ENCODE measurements at places on chromosomes 16 and 17. TPM values are rescaled to one million over a fixed set of nuclear protein-coding genes. Genes with fewer than 3 reads are reported as not detected.

SEC14L5 gene
- total RNA-seq: 5.7 TPM

AHSP gene
- not detected for total RNA-seq

SPEM2 gene
- total RNA-seq: not detected

ZFPM1 gene
- total RNA-seq: 5.5 TPM

ABCC3 gene
- total RNA-seq: 30.2 TPM

ITGAX gene
- 3.6 TPM for total RNA-seq

GPR139 gene
- not detected for total RNA-seq

STH gene
- not detected for total RNA-seq

ANKFN1 gene
- total RNA-seq: not detected

VMO1 gene
- not detected for total RNA-seq

RSKR gene
- 0.32 TPM for total RNA-seq

AURKB gene
- total RNA-seq: not detected

HYDIN gene
- total RNA-seq: 1.2 TPM

GEMIN4 gene
- total RNA-seq: 11.2 TPM

KRTAP1-5 gene
- total RNA-seq: not detected

METRNL gene
- total RNA-seq: 257 TPM

DGKE gene
- 85.0 TPM for total RNA-seq

CA4 gene
- 35.3 TPM for total RNA-seq

PDILT gene
- total RNA-seq: not detected

ANKS4B gene
- not detected for total RNA-seq

MYO15A gene
- 2.0 TPM for total RNA-seq

- DNase-seq: no peak
These were observed 26.2 kb downstream of the USP43 start for GRCh38 chr17:9671559-9671958.

- no peak for DNase-seq
These were observed 228.2 kb upstream of the GSE1 start for GRCh38 chr16:85384833-85385462.

GRCh38 chr17:81534157-81535006 lies 6.2 kb downstream of the FSCN2 start:
- DNase-seq: no peak

- no peak for DNase-seq
These were observed 8.8 kb downstream of the MSLN start for GRCh38 chr16:769184-769784.

DNA sequence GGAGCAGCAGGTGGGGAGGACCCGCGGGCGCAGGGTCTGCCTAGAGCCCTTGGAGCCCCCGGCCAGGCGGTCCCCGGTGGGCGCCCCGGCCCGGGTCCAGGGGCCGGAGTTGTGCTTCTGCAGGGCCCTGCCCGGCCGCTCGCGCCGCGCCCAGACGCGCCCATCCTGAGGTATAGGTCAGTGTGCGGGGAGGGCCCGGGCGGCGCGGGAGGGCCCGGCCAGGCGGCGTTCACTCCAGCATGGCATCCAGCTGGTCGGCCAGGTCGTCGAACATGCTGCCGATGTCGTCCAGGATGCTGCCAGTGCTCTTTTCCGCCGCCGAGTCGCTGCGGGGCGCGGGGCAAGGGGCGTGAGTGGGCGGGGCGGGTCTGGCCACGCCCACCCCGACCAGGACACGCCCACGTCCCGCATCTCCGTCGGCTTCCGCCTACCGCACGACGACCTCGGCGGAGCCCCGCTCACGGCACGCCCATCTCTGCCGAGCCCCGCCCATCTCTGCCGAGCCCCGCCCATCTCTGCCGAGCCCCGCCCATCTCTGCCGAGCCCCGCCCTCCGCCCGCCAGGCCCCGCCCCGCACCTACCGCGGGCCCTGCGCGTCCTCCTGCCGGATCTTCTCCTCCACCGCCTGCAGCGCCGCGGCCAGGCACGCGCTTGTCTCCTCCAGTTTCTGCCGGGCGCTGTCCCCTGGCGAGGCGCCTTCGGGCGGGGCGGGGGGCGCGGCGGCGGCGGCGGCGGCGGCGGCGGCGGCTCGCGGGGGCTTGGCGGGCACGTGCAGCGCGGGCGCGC lies 17.9 kb downstream of the CASKIN1 start:
- DNase-seq: no peak

DNA sequence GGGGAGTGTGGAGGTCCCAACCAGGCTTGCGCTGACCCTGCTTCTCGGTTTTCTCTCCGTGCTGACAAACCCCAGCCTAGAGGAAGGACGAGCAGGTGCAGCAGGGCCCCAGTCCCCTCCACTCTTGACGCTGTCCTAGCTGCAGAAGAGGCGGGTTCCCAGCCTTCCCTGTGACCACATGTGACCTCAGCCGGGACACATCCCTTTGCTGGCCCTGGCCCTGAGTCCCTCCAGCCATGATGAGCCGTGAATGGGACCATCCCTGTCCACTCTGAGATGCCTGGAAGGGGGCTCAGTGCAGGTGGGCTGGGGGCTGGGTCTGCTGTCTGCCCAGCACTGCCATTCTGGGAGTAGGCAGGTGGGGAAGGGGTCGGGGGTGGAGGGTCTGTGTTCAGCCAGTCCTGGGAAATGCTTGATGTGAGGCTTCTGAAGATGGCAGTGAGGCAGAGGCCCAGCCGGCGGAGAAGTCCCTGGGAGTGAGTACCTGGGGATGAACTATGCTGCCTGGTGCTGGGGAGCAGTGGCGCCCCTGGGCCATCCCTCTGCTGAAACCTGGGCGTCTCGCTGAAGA lies 1.9 kb upstream of the TUBB3 start:
- no peak for DNase-seq

GRCh38 chr17:41061964-41062363 lies 2.0 kb upstream of the KRTAP2-3 start:
- DNase-seq: no peak

DNA sequence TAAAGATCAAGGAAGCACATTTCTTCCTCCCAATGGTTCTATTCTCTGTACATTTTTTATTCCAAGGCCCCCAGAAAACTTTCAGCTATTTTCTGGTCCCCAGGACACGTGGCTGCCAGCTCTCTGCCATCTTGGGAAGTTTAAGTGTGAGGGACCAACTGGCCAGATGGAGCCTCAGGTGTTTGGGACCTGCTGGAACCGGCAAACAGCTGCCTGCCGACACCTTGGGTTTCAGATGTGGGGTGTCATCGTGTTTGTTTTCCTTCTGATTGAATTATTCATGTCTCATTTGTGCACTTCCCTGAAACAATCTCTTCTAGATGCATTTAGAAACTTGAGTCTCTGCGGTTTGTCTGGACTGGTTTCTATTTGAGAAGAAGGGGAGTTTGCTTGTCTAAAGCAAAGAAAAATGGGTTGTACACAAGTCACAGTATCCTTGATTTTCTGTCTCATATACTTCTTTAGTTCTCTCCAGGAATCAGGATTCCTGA lies 386.5 kb downstream of the SLC39A11 start:
- no peak for DNase-seq

- DNase-seq: no peak
These were observed 5.2 kb downstream of the PALB2 start for GRCh38 chr16:23635958-23636357.

- DNase-seq: no peak
These were observed 64.8 kb upstream of the C17orf78 start for GRCh38 chr17:37310940-37311339.

DNA sequence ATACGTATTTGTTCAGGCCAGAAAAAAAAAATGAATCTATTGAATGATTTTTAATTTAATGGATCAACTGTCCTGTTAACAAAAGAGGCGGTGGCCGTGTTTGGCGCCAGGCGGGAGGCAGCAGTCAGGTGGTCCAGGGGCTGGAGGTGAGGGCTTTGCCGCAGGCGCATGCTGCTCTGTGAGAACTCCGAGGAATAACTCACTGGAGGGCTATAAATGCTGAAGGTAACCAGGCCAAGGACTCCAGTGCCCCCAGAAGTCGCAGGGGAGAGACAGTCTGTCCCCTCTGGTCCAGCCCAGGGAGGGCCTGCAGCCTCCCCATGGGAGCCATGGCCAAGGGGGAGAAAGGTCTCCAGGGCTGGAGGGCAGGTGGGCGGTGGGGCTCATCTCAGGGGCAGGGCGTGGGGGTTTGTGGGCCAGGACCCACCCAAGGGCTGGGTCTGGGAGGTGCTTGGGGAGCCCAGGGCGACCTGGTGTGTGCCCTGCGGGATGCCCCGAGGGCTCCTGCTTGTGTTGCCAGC lies 7.1 kb upstream of the BAHCC1 start:
- DNase-seq: no peak

DNA sequence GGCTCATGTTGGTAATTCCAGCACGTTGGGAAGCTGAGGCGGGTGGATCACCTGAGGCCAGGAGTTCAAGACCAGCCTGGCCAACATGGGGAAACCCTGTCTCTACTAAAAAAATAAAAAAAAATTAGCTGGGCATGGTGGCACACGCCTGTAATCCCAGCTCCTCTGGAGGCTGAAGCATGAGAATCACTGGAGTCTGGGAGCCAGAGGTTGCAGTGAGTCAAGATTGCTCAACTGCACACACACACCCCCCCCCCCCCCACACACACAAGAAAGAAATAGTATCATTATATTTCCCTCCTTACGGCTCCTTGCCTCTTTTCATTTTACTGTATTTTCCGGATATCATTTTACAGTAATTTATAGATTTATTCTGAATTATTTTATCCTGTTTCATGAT lies 963.1 kb upstream of the GOT2 start:
- no peak for DNase-seq

GRCh38 chr16:47979164-47979520 lies 176.7 kb downstream of the ABCC12 start:
- no peak for DNase-seq

DNA sequence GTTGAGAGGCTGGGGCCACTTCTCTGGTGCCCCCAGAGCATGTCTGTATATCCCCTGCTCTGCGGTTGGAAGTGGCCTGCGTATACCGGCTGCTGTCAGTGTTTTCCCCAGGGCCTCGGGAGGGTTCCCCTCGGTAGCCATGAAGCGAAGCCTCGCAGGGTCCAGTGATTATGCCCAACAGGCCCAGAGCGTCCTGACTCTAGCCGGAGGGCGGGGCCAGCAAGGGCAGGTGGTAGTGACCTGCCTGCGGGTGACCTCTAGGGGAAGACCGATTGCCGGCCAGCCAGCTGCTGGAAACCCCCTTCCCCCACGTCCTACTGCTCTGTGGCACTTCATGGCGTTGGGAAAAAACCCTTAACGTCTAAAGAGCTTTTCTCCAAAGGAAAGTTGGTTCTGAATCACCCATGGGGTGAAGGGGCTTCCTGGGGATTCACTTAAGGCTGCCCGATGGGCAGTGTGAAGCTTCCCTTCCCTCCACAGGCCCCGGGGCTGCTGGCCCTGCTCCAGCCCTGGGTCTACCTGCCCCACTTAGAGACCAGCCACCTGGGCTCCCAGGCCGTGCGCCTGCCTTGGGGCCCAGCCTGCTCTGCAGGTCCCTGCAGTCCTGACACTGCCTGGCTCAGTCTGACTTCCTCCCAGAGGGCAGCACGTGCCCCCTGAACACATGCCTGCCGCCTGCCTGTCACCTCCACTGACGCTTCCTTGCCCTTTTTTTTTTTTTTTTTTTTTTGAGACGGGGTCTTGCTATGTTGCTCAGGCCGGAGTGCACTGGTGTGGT lies 72.8 kb downstream of the SOCS1 start:
- DNase-seq: no peak

DNA sequence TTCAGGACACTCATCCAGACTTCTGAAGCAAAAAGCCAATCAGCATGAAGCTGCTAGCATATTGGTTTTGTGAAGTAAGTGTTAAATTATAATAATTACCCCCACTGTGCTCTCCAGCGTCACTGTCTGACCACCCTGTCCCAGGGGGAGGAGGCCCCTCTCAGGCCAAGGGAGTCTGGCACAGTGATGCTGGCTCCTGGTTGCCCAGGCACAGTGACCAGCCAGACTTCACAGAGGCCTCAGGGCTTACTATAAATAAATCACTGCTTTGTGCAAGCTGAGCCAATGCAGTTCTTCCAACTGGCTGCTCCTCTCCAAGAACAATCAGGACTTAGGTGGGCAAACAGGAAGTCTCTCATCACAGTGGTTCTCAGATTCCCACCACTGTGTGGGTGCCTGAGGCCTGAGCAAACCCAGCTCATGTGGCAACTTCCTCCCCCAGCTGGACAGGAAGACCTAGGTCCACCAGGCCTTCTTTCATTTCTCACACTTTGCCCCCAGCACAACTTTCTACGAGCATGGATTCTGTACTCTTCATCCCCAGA lies 1.7 kb upstream of the DBNDD1 start:
- DNase-seq: no peak

GRCh38 chr17:72413077-72414031 lies 292.5 kb downstream of the SOX9 start:
- DNase-seq: no peak

GRCh38 chr16:84153660-84154214 lies 8.6 kb downstream of the DNAAF1 start:
- DNase-seq: no peak

GRCh38 chr17:40535924-40536294 lies 29.4 kb downstream of the CCR7 start:
- DNase-seq: no peak

- DNase-seq: no peak
These were observed 20.7 kb upstream of the CMTM4 start for GRCh38 chr16:66717112-66717675.

GRCh38 chr17:70119983-70120382 lies 45.0 kb downstream of the KCNJ16 start:
- DNase-seq: no peak

DNA sequence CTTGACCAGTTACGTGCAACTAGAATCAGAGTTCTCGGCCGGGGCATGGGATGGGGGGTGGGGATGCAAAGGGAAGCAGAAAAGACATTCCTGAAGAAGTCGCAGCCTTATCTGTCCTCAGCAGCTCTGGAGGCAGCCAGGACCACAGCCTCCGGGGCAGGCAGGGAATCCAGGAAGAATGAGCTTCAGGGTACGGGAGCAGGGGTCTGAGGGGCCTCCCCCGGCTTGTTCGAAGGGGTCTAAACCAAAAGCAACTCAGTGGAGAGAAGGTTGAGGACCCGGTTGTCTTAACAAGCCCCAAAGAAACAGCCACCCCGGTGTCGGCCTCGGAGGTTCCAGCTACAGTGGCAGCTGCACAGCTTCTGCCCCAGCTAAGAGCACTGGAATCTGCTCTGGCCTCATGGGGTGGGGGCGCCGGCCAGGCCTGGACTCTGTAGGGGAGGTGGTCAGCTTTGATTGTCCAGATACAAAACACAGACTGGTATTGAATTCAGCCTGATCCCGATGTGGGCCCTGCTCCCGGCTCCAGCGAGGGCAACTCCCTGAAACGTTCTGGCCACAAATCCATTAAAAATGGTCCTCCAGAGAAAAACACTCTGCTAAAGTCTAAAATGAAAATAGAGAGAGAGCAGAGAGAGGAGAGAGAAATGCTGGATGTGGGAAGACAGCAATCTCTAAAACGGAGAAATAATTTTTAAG lies 7.7 kb downstream of the HOXB4 start:
- no peak for DNase-seq

DNA sequence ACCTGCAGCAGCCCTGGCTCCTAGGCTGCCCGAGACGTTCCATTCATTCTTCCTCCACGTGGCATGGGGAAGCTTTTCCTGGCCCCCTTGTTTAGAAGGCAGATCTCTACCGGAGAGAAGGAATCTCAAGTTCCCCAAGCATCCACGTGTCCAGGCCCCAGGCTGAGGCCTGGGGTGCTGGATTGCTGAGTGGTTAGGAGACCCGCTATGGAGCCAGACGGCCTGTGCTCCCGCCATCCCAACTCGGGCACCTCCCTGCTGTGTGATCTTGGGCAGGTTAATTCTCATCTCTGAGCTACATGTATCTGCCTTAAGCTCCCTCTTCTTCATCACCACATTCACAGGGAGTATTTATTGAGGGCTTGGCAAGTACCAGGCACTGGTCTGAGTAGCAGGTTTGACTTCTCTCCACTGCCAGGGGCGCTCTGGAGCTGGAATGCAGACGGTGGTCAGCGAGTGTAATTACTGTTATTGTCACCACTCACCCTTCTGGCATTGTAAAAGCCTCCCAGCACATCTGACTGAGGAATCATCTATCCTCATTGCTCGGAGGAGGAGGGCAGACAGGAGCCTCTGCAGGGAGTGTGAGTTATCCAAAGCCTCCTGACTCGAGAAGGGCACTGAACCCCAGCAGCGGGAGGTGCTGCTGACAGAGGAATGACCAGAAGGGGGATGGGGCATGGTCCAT lies 1.1 kb upstream of the ADGRG1 start:
- no peak for DNase-seq

Data from ascending aorta (tissue), 2 donors.